ENCODE measurements at places on chromosomes 6 and 20.

DNA sequence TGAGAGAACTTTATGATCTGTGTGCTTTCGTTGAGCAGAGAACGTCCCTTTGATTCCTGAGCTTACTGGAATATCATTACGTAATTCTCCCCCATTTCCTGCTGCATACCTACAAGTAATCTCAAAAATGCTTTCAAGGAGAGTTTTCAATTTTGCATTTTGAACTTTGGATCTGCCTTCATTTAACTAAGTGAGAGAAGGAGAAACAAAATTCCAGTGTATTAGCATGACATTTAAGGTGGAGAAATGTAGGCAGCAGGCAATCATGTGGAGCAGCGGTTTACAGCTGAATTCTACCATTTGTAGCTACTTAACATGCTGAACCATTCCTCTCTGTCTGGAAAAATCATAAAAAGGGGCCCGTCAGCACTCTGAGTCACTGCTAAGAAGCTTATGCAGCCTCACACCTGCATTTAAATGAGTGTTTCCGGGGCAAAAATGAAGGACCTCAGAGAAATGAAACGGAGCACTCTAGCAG is 451.5 kb downstream of the PLCB1 start:
- DNase-seq, result no peak

DNA sequence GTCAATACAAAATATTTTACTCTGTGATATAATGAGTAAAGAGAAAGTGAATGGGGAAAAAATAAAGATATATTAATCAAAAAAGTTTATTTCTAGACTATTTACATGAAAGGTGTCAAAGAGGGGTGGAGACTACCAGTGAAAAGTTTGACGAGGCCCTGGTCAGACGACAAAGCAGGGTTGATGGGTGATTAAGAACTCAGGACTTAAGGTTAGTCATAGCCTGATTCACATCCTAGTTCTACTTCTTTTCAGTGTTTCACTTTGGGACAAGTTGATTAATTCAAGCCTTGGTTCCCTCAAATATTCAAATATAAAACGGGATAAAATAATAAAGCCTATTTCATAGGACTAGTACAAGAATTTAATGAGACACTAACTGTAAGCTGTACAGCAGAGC is 178.2 kb upstream of the HS3ST5 start:
- no peak for DNase-seq

DNA sequence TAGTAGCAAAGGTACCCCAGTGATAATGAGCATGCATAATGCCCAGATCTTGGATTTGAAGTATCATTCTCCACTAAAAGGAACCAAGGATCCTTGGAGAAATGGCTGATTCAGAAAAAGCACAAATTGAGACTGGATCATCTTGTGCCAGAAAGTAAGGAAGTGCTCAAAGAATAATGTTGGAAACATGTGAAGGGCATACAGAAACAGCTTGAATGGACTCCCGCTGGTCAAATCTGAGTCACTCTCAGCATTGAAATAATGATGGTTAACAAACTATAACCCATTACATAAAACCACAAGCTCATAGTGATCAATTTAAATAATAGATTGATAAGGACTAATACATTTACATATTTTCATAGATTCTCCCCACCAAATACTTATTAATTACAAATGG is 3.6 kb upstream of the OSTM1 start:
- DNase-seq, result no peak

DNA sequence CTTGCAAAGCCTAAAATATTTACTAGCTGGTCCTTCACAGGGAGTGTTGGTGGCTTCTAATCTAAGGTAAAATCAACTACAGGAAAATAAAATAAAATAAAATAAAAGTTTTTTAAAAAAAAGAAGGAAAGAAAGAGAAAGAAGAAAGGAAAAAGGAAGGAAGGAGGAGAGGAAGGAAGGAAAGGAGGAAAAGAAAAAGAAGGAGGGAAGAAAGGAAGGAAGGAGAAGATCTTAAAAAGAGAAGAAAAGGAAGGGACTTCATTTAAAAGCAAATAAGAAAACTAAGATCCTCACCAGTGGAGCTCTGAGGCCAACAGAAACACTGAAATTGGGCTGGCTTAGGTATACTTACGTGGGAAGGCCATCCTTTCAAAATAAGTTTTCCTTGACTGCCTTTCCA is 178.4 kb downstream of the TSHZ2 start:
- DNase-seq, result no peak

GRCh38 chr20:3081641-3082040 is 2.9 kb downstream of the AVP start:
- DNase-seq, result no peak

DNA sequence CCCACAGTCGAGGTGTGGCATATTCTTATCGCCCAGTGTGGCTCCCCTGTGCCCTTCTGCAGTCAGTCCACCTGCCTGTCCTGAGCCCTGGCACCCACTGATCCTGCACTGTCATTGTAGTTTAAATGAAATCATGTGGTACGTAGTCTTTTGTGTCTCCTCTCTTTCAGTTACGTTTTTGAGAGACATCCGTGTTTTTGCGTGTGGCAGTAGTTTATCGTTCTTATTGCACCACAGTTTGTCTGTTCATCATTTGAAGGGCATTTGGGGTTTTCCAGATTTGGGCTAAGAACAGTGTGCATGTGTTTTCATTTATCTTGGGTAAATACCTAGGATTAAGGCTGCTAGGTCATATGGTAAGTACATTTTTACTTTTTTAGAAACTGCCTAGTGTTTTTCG is 49.3 kb downstream of the SPATA2 start:
- no peak for DNase-seq

DNA sequence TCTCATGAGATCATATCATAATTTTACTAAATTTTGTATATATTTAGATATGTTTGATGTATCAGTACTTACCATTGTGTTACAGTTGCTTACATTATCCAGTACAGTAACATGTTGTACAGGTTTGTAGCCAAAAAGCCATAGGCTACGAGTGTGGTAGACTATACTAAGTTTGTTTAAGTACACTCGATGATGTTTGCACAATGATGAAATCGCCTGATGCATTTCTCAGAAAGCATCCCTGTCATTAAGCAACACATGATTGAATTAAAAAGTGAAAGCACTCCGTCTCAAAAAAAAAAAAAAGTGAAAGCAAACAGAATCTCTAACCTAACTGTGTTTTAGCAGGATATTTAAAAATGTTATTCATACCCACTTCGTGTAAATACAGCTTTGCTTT is 104.9 kb upstream of the TFAP2D start:
- no peak for DNase-seq
